ENCODE measurements at places on chromosomes 6 and 20.

- no peak for DNase-seq
Measured at GRCh38 chr6:39171489-39172376, 56.7 kb upstream of the SAYSD1 start.

GRCh38 chr20:11890331-11891076 is 27.2 kb upstream of the BTBD3 start:
- peak; percentile 48 for DNase-seq

DNA sequence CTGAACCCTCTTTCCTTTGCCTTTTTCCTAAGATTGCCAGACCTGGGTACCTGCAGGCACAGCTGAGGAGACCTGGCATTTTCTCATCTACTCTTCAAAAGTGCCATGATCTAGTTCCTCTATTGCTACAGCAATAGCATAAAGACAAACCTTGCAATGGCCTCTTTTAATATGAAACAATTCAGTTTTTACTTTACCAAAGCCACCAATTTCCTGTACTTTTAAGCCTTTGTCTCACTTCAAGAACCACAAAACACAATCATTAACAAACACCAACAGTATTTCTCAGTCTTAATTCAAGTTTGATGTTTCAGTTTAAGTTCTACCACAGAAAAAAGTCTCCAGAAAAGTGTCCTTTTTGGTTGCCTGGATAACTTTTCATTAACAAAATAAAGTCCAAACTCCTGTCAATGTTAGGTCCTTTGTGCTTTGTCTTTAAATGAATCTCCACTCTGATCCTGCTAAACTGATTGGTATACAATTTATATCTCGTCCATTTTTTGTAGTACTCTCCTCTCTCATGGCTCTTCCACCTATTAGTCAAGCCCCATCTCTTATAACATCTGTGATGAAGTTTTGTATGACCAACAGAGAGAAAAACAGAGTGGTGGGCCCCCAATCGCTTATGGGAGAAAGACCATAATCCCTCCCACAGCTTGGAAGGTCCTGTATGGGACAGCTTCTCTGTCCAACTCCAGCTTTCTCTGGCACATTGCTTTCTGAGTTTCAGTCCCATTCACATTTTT is 50.5 kb upstream of the THEMIS start:
- DNase-seq = no peak

GRCh38 chr6:131952886-131953509 is 1.8 kb upstream of the CCN2 start:
- DNase-seq = no peak

DNA sequence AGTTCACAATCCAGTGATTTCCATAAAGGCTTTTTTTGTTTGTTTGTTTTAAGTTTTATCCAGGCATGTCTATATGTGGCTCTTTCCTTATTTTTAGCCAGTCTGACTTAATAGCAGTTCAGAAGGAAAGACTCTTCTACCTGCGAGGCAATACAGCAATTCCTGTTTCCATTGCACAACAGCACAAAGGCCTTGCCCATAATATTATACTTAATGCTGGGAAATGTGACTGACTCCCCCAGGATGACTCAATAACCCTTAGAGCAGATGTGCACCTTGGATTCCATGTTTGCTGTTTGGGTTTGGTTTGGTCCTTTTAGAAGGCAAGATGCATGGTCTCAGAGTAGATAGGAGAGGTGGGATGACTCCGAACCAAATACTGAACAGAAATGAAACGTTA is 184.1 kb downstream of the MTFR2 start:
- DNase-seq = no peak

- DNase-seq = no peak
Measured at GRCh38 chr6:44542401-44543116, 155.1 kb downstream of the CDC5L start.

- DNase-seq = no peak
Measured at GRCh38 chr6:125312478-125312877, 10.7 kb upstream of the HDDC2 start.

GRCh38 chr6:145643760-145644159 is 91.6 kb downstream of the EPM2A start:
- no peak for DNase-seq

DNA sequence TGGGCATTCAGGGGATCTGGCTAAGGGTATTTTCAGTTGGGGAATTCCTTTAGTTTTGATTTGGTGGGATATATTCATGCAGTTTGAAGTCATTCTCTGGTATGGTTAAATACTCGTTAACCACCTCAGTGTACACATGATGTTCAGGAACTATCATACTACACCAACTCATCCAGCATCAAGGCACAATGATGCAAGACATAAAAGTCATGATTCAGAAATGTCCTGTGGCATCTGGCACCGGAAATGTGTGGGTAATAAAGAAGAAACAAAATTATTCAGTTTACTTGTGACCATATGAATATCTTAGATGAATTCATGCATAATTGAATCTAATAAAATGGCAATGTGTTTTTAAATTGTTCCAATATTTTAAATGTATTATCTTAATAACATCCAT is 129.0 kb upstream of the BMP5 start:
- DNase-seq = no peak

- no peak for DNase-seq
Measured at GRCh38 chr20:62943396-62943795, 5.4 kb downstream of the GID8 start.

DNA sequence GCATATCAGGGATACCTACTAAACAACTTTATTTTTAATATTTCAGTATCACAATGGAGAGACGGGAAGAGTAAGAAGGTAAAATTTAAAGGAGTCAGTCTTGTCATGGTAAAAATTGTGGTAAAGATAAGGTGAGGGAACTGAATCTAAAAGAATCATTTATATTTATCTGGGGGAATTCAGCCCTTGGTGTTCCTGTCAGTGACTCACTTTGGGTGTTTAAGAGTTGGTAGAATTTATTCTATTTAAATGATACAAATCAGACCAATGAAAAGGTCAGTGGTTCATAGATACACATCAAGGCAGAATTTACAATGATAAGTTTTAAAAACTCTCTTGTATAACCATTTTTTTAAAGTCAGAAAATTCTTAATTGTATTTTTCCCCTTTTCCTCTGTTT is 164.4 kb downstream of the CDKAL1 start:
- DNase-seq = no peak

DNA sequence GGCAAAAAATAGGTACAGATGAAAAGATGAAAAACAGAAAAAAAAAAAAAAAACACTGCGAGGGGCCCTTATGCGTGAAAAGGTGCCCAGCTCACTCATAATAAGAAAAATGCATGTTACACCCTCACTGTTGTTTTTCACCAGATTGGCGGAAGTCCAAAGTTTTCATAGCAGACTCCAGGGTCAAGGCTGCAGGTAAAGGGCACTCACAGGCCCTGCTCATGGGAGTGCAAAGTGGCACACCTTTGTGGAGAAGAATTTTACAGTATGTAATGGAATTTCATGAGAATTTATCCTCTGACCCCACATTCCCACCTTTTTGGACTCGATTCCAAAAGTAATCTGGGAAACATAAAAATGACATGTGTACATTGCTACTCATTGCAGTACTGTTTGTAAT is 108.2 kb downstream of the CDKAL1 start:
- DNase-seq = no peak

DNA sequence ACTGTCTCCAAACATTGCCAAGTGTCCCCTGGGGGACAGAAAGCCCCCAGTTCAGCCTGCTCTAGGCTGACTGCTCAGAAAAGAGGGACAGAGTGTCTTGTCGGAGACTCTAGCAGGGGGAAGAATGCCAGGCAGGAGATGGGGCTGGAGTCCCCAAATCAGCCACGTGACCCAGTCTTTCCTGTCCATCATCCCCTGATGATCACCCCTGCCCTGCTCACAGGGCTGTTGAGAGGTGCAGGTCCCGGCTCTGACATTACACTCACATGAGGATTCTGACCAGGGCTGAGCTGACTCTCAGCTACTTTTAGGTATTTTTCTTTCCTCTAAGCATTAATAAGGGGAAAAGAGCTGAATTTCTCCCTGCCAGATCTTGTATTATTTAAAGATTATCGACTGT is 115.8 kb downstream of the SULF2 start:
- no peak for DNase-seq

DNA sequence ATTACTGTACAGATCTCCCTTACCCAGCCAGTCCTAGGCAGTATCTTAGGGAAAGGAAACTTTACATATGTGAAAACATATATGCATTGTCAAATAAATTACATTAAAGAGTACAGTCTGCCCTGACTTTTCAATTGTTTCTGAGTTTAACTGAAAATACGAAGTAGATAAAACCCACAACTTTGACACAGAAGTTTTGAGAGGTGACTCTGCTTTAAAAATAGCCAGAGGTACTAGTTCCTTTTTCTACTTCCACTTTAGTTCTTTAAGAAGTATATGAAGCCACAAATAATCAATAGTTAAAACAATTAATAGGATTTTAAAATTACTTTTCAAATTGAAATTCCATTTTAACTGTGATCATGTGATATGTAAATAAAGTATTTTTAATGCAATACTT is 62.9 kb downstream of the BMP5 start:
- DNase-seq = no peak

- no peak for DNase-seq
Measured at GRCh38 chr6:71851214-71851613, 35.1 kb upstream of the RIMS1 start.

- DNase-seq = no peak
Measured at GRCh38 chr6:65557224-65557623, 149.8 kb downstream of the EYS start.

DNA sequence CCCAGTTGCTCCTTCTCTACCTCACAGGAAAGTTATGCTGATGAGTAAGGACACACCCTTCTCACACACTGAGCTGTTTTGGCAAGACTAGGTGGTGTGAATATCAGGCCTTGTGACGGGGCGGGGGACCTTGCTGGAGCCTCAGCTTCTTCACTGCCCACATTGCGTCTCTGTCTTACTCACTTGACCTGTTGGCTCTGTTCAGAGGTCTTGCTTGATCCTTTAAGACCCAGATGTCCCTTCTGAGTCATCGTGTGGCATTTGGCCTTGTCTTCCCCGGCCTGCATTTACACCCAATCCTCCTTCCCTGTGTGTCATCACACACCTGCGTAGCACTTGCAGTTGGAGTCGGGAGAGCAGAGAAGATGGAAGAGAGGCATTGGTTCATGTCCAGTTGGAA is 8.3 kb upstream of the PRND start:
- no peak for DNase-seq

DNA sequence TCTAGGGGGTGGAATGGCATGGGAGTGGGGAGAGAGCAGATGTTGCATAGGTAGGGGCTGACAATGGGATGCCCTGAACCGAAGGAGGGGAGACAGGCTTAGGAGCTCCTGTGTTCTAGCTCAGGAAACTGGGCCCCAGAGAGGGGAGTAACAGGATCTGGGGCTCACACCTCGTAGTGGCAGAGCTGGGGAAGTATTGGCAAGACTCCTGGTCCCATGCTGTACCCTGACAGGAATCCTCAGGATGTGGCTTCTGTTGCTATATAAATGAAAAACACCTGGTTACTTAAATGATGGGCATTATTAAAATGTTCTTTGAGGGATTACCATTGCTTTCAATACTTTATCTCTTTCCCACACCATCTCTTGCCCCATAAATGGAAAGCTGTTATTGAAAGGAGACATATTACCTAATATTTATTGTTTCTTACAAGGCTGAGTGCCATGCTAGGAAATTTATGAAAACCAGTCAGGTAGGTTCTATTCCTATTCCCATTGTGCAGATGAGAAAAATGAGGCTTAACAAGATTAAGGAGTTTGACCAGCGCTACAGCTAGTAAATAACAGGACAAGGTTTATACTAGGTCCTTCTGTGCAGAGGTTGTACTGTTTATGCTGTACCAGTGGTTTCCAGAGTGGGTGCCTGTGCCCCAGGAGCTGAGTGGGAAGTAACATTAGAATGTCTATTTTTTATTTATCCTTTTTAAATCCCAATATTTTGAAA is 35.3 kb upstream of the TCP11 start:
- no peak for DNase-seq

- no peak for DNase-seq
Measured at GRCh38 chr20:61185181-61185580, 66.9 kb upstream of the CDH4 start.

All from stimulated activated CD4-positive, alpha-beta T cell treated with anti-CD3 and anti-CD28 coated beads, Interleukin-2, amount 100 ng/mL, for 4 hours (primary cell).